PC-3 (cell line): ENCODE measurements at places on chromosomes 12 and 14.

DNA sequence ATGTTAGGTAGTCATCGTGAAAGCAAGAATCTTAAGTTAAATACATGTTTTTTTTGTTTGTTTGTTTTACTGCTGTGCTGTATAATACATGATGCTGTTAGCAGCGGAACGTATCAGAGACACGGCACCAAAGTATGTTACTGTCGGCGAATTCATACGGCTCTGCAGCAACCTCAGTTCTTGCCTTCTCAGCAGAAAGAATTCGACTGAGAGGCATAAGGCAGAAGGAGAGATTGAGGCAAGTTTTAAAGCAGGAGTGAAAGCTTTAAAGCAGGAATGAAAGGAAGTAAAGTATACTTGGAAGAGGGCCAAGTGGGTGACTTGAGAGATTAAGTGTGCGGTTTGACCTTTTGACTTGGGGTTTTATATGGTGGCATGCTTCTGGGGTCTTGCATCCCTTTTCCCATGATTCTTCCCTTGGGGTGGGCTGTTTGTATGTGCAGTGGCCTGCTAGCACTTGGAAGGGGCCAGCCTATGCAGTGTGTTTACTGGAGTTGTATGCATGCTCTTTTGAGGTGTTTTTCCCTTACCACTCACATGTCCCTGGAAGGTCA lies 23.7 kb downstream of the LEMD3 start:
- DNase-seq: no peak

DNA sequence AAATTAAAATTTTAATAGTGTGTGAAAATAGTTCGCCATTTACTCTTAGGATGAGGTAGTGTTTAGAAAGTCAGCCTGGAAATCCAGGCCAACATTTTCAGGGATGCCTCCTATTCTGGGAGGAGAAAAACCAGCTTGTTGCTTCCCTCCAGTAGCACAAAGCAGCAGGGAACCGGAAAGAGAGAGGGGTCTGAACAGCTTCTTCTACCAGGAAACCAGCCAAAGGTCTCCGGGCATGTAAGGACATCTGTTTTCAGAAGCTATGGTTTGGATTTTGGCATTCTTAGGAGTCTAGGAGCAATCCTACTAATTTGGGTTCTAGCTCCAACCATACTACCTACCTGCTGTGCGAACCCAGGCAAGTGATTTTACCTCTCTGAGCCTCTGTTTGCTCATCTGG lies 85.3 kb downstream of the DPF3 start:
- DNase-seq: no peak

GRCh38 chr12:90801776-90802175 lies 153.2 kb downstream of the CCER1 start:
- peak; percentile 77 for DNase-seq

DNA sequence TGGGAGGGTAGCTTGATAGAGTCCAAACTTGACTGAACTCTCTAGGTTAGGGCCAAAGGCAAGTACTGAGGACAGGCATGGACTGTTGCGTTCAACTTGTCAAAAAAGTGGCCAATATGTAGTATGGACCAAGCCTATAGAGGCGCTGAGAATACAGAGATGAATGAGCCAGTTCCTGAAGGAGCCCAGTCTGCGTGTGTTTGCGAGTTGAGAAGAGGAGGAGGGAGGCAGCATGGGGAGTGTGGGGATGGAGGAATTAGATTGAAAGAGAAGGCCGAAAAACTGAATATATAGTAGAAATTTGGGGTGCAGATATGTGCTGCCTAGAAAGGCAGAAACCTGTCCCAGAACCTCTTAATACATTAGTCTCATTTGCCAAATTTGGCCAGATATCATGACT lies 412.4 kb downstream of the PCNX1 start:
- peak; percentile 36 for DNase-seq

DNA sequence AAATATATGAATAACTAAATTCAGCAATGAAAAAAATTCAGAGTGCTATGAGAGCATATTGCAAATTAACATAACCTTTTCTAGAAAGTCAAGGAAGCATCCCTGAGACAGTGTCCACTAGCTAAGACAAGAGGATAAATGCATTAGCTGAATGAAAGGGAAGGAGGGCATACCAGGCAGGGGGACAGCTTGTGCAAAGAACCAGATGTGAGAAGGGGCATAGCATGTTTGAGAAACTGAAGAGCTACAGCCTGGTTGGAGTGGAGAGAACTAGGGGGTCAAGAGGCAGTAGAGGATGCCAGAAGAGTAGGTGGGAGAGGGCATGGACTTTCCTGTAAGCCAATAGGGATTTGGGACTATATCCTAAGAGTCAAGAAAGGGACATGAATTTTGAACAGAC lies 2.2 kb upstream of the GUCY2C start:
- DNase-seq: no peak

DNA sequence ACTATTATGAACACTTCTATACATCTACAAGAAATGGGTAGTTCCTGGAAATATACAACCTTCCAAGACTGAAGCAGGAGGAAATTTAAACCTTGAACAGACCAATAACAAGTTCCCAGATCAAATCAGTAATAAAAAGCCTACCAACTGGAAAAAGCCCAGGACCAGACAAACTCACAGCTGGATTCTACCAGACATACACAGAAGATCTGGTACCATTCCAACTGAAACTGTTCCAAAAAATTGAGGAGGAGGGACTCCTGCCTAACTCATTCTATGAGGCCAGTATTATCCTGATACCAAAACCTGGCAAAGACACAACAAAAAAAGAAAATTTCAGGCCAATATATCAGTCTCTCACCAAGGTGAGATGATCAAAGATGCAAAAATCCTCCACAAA lies 189.4 kb downstream of the RPS29 start:
- no peak for DNase-seq

GRCh38 chr12:3075315-3075714 lies 1.9 kb upstream of the TSPAN9 start:
- DNase-seq: no peak

DNA sequence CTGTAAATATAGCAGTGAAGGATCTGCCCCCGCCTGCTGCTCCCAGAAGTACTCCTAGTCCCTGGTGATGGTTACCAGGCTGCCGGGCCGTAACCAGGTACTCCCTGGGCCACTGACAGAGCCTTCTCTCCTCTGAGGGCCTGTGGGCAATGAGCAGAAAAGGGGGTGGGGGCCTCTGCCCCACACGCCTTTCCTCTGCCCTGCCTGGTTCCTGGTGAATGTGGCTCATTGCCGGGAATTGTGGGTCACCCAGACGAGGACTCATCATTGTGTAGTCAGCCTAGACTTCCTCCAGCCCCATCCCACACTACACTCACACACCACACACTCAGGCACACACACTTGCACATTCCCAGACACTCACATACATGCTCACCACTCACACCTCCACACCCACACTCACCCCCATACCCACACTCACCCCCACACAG lies 35.7 kb upstream of the ACTN1 start:
- peak; percentile 55 for DNase-seq

DNA sequence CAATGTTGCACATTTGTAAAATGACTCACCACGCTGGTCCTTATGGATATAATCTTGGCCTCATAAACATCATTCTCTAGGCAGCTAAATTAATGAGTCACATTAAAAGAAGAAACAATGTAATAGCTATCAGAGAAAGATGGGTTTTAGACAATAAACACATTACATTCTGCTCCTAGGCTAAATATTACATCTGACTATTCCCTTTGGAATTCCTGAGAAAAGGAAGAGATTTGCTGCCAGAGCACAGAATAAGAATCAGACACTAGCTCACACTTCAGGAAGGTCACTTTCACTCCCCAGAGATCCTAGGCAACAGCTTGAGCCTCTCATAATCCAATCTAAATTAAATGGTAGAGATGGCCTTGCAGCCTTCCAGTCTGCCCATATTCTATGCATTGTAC lies 218.2 kb downstream of the PTPRO start:
- no peak for DNase-seq
